ENCODE measurements at places on chromosomes 3 and 15. TPM values are rescaled to one million over a fixed set of nuclear protein-coding genes. Genes with fewer than 3 reads are reported as not detected.

The RLBP1 gene
- 0.13 TPM for total RNA-seq

The KBTBD13 gene
- total RNA-seq, result not detected

The CHRNA5 gene
- 34.3 TPM for total RNA-seq

The CD96 gene
- total RNA-seq, result not detected

The CCR9 gene
- total RNA-seq, result 0.03 TPM

The ERICH6 gene
- total RNA-seq, result not detected
